ENCODE measurements at places on chromosomes 2 and 18. TPM values are rescaled to one million over a fixed set of nuclear protein-coding genes. Genes with fewer than 3 reads are reported as not detected.

- no peak for DNase-seq
Measured at GRCh38 chr2:108634011-108634410, 85.3 kb upstream of the RANBP2 start.

DNA sequence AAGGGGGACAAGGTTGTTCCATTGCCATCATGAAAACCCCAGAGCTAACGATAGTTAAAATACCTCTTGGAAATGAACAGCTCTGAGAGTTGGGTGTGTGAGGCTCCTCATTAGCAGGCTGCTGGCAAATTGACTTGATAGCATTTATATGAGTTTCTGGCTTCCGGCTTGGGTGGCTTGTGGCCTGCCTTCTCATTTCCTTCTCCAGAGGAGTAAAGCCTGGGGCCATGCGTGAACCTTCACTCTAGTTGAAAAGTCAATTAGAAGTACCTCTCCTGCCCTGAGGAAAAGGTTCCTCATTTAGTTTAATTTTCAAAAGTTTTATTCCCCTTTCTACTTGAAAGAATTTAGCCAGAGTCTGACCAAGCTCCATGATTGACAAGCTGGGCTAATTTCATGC is 67.1 kb downstream of the MGAT5 start:
- no peak for DNase-seq

DNA sequence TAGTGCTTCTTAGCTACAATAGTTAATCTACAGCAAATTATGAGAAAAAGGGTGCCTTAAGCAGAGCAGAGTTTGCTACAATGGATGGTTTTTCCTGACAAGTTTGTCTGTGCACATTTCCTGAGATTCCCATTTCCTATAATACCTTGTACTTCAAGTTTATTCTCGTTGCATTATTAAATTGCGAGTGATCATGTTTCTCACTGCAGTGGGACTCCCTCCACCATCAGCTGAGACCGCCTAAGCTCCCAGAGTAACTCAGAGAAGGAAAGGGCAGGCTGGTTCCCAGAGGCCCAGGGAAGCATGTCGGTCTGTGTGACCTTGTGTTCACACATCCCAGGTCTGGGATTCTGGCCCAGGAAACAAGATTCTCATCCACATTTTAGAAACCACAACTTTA is 162.1 kb downstream of the ARL4C start:
- no peak for DNase-seq

DNA sequence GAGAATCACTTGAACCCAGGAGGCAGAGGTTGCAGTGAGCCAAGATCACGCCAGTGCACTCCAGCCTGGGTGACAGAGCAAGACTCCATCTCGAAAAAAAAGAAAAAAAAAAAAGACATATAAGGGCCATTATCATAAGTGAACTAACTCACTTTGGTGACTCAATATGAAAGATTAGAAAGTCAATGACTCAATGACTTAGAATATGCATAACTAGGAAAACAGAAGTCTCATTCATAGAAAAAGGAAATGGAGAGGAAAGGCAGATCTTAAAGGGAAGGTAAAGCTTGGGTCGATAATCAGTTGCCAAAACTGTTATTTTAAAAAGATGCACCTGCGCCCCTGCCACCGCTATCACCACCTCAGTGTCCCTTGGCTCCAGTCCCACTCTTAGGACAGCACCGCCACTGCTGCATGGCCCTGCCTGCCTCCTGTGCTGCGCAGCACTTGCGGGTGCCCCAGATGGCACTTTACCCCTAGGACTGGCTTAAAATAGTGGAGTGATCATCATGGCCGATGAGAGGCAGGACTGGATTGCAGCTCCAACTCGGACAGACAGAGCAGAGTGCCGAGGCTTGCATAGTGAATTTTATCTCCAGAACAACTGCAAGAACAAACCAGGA is 54.7 kb downstream of the INO80D start:
- DNase-seq: no peak

- DNase-seq: no peak
Measured at GRCh38 chr2:83689402-83689801, 769.7 kb downstream of the SUCLG1 start.

- DNase-seq: no peak
Measured at GRCh38 chr18:600107-600506, 3.3 kb downstream of the CLUL1 start.

HAAO gene
- total RNA-seq: 188 TPM

DNA sequence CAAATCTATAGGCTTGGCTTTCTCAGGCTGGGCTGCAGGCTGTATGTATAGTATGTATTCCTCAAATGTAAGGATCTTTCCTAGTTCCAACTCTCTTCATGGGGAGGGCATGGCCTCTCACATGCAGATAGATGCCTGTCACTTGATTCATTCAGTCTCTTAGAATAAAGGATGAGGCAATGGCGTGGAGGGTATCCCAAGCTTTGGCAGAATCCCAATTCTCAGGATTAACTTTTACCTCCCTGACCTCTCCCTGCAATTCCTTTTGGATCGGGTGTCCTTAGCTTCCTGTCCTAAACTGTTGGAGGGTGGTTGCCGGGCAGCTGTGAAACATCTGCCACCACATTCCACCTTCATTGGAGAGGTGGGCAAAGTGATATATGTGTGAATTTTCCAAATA is 80.3 kb downstream of the INSIG2 start:
- DNase-seq: no peak

- no peak for DNase-seq
Measured at GRCh38 chr2:132991471-132992045, 321.6 kb upstream of the LYPD1 start.

TUBA3E gene
- not detected for total RNA-seq

DNA sequence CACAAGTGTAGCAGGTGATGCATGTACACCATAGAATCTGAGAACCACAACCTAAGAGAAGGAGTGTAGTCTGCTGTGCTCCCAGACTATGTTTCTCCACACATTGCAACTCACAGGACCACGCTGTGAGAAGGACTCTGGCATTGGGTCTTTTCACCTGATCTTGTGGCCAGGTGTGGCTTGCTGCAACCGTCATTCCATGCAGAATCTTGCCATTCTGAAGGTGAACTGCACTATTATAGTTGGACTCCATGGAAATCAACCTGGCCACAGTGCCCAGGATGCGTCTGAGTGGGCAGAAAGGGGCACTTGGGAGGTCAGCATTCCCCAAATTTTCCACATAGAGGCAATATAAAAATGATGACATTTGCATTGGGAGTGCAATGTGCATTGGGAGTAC is 122.2 kb downstream of the CAPN13 start:
- DNase-seq: peak; percentile 24

DNA sequence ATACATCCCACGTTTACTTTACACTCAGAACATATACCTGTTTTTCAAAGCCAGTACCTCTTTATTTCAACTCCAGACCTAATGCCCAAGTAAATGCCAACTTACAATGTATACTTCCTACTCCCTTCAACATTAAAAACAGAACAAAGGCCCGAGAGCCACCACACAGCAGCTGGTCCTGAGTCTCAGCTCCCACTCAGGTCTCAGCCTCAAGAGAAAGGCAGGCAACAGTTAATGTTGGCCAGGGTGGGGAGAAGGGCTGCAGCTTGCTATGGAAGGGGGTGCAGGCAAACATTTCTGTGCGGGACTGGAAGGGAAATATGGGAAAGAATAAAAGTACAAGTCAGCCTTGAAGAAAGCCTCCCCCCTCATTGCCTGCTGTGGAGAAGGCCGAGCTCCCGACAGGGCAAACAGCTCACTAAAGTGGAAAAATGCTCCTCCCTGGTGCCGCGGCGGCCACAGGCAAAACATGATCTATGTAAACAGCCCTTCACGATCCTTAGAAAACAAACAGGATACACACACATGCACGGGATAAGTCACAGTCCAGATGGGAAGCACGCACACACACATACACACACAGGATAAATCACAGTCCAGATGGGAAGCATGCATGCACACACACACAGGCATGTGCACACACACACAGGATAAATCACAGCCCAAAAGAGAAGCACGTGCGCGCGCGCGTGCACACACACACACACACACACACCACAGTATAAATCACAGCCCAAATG is 67.4 kb downstream of the ADNP2 start:
- DNase-seq: no peak

PSMA8 gene
- total RNA-seq: not detected

DNA sequence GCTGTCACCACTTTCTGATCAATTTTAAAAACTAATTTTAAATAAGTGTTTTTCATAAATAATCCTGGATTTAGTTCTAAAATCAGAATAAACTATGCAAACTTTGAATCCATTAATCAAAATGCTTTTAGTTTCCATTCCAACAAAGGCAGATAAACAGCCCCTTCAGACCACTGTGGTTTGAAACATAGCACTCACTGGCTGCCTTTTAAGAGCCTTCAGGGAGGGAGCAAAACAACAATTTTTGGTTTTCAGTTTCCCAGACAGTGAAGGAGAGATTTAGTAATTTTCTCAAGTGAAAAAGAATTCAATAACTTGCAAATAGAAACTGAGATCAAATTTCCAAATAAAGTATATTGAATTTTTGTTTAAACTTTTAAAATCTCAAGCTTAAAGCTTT is 46.1 kb downstream of the CDK15 start:
- no peak for DNase-seq

ICOS gene
- total RNA-seq: 0.18 TPM

DNA sequence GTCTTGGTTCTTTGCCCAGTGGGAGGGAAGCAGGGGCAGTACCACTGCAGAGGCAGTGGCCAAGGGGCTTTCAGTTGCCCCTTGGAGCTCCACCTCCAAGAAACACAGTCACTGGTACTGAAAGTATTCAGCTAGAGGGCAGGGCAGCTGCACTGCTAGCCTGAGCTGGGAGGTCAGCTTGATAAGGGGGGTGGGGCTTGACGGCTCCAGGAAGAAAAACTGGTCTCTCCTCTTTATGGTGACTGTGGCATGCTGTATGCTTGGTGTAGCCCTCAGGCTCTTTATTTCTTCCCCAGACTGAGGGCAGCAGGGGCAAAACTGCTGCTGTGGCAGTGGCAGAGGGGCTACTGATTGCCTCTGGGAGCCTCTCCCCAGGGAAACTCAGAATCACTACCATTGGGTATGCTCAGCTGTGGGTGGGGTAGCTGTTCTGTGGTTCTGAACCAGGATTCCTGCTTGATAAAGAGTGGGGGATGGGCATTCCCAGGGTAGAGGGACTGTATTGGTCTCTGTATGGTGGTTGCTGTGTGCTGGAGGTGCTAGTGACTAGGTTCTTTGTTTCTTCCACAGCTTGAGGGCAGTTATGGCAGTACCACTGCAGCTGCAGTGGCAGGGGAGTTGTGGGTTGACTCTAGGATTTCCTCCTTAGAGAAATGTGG is 134.6 kb upstream of the SCN7A start:
- DNase-seq: no peak

GRCh38 chr2:240142256-240142775 is 1.9 kb upstream of the OTOS start:
- no peak for DNase-seq

DNA sequence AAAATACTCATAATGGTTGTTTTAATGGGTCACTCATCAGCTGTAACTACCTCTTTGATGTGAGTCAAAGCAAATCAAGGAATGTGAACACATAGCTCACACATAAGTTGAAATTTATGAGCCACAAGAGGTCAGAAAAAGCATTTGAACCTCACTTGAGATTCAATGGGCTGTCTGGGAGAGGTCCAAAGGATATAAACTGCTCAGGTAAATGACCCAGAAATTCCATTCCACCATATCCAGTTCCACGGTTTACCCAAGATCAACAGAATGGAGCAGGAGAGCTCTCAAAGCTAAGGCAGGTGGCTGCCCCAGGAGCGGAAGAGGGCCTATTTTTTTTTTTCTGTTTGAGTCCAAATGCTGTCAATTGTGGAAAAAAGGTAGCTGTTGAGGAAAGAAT is 464.1 kb downstream of the TNS1 start:
- DNase-seq: no peak

SCN7A gene
- total RNA-seq: 0.73 TPM

DNA sequence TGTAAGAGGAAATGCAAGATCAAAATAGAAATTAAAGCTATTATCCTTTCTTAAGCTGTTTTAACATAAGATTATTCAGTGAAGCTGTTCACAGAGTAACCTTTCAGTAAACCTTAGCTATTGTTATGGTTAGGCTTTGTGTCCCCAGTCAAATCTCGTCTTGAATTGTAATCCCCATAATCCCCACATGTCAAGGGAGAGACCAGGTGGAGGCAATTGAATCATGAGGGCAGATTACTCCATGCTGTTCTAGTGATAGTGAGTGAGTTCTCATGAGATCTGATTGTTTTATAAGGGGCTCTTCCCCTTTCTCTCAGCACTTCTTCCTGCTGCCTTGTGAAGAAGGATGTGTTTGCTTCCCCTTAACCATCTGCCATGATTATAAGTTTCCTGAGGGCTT is 424.4 kb downstream of the DSEL start:
- no peak for DNase-seq

DNA sequence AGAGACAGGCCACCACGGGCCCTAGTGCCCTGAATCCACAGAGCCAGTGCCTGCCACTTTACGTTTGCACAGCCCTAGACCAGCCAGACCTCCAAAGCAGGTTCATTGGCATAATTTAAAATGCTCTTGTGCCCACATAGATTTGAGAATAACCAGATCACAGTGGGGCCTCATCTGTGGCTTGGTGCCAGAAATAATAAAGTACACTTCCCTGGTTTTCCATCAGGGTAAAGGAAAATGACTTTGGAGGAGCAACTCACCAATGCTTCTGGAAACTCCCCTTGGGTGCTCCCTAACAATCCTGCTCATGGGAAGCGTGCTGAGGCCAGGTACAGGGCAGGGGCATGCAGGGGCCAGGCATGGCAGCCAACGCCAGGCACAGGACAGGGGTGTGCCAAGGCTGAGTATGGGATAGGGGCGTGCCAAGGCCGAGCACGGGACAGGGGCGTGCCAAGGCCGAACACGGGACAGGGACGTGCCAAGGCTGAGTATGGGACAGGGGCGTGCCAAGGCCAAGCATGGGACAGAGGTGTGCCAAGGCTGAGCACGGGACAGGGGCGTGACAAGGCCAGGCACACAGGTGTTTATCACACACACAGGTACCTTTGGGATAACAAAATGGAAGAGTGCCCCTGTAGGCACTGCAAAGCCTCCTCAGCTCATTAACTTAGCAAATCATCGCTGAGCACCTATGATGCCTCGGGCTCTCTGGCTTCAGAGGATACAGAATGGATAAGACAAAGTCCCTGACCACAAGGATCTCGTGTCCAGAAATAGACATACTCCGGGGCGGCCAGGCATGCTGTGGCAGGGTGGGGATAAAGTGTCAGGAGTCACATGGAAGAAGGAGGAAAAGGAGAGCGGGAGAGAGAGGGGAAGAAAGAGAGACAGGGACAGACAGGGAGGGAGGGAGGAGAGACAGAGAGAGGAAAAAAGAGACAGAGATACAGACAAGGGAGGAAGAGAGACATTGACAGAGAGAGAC is 334.7 kb downstream of the EIPR1 start:
- DNase-seq: peak; percentile 39

DNA sequence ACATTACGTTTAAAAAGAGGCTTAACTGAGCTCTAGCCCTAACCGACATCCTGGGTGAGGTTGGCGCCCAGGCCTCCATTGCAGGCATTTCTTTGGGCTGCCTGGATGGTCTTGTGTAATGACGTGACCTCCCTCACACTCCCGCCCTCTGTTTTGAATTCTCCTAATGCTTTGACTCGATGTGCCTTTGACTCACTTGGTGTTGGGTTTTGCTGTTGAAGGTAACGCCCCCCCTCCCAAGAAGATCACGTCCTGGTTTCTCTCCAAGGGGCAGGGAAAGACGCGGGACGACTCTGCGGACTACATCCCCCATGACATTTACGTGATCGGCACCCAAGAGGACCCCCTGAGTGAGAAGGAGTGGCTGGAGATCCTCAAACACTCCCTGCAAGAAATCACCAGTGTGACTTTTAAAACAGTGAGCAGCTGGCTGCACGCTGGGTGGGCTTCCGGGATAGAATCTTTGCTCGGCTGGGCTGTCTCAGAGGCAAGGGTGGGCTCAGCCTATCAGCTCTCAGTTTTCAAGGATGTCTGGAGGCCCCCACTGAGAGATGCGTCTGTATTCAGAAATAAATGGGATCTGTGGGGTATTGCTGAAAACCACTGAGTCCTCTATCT is 87.9 kb upstream of the ATG16L1 start:
- no peak for DNase-seq

ZSWIM2 gene
- not detected for total RNA-seq
